Stimulated activated CD8-positive, alpha-beta memory T cell treated with anti-CD3 and anti-CD28 coated beads, Interleukin-15, amount 100 ng/mL, for 48 hours (primary cell): ENCODE measurements at places on chromosomes 7 and 10.
A peak's percentile ranks its signal among the peaks of the same experiment; 100 is the strongest.

DNA sequence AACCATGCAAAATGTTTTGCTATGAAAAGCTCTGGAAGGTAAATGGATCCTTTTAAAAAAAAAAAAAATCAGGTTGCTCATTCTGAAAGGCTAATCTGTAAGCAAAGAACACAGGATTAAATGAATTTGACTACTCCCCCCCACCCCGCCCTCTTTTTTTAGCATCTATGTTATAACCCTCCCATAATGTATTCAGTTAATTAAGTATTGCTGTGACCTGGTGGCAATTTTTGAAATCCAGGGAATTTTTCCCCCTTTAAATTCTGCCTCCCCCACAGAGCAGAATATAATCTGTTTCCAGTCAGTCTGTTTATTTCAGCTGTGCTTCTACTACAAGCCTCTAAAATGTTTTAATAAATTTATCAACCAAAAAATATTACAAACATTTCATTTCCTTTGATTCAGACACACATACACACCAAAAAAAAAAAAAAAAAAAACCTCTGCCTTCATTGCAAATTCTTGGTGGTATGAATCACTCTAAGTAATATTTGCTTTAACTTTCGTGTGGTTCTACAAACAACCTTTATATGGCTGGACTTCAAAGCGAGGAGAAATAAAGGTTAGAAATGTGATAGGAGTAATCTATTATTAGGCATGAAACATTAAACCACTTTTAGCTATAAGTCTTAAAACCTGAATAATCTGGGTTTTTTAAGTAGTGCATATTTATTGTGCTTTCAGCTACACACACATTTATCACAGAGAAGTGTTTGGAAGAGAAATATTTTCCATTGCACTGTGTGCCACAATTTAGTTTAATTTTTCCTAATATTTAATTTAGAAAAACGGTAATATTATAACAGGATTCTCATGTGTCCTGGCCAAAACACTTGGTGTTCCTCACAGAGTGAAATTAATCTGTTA, 64.4 kb upstream of the ARID5B start:
- no peak for DNase-seq

DNA sequence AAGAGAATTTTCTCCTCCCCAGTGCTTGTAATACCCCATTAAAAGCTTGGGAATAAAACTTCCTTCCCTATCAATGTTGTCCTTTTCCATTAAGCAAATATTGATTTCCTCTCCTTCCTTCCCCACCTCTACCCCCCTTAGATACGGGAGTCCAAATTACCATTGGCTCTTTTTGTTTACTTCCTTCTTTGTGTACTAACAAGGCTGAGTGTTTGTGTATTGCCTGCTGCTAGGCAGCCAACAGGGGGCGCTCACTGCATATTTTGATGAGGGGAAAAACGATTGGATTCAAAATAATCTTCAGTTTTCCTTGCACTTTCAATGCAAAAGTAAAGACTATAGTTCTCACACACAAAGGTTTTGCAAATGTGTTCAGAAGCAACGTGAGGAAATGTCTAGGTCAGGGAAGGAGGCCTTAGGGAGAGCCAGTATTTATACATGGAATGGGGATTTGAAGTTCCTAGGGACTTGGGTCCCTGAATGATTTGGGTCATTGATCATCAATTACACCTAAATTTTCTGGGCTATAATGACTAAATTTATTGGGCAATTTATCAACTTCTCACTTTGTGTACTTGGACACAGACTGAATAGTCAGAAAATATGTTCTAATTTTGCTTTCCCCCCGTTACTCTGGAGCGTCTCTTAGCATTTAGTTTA, 23.6 kb upstream of the VPS41 start:
- DNase-seq: peak; percentile 22

GRCh38 chr10:119502209-119502608, 40.3 kb downstream of the RGS10 start:
- peak; percentile 72 for DNase-seq

DNA sequence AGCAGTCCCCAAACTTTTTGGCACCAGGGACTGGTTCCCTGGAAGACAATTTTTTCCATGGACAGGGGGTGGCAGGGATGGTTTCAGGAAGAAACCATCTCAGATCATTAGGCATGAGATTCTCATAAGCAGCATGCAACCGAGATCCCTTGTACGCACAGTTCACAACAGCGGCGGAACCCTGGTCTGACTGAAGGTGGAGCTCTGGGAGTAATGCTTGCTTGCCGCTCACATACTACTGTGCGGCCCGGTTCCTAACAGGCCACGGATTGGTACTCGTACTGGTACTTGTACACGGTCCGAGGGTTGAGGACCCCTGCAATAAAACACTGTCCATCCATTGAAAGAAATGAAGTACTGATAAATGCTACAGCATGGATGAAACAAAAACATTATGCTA, 32.8 kb downstream of the MKRN1 start:
- DNase-seq: no peak

GRCh38 chr7:66815951-66816350, 75.4 kb downstream of the RABGEF1 start:
- DNase-seq: no peak

- DNase-seq: no peak
Observed at GRCh38 chr10:19195698-19196097, 147.1 kb downstream of the MALRD1 start.

DNA sequence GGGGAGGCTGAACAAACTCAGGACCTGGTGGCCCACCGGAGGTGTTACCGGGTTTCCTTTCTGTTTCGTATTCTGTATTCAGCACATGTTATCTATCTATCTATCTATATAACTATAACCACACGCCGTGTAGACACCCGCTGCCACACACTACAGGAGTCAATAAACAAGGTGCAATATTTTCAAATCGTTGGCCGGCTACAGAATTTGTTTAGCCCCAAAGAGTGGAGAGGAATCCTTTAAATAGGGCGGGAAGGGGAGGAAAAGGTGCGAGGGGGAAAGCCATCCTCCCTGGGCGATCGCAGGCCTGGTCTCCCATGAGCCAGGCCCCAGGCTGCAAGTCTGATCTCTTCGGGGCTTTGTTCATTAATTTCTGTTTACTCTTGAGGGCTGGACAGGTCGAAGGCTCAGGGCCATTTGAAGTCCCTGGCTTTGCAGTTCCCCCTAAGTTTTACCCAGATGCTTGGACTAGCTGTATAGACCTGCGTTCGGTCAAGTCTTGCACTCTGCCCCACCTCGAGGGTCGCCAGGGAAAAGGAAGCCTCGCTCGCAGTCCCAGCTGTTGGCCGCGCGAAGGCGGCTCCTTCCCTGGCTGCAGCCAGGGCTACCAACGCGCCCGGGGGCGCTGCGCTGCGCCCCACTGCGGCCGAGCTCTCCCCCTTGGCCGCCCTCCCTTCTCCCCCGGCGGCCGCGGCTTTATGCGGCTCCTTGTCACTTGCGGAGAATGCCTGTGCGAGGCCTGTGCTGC, 3.8 kb downstream of the NKX2-3 start:
- DNase-seq: no peak

DNA sequence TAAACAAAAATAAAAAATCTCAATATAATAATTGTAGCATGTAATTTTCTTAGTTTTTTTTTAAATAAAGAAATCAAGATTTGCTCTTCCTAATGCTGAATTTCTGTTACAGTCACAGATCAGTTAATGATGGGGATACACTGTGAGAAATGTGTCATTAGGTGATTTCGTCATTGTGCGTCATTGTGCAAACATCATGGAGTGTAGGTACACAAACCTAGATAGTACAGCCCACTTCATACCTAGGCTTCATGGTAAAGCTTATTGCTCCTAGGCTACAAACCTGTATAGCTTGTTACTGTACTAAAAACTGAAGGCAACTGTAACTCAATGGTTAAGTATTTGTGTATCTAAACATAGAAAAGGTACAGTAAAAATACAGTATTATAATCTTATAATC, 74.4 kb upstream of the LSM8 start:
- no peak for DNase-seq

DNA sequence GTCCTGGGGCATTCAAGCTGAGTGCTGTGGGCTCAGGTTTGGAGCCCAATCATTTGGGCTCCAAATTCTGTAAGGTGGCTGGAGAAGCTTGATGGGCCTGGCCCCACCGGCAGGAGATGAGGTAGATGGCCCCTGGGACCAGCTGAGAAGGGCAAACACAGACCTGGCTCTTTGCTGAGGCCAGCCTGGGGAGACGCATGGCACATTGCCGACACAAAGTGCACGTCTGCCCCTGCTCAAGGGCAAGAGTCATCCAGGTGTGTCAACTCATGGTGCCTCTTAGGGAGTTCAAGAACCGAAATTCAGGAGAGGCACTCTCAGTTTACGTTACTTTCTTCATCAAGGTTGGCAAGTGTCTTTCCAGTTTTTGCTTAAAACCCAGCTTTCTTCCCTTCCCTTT, 227.5 kb downstream of the LRMDA start:
- no peak for DNase-seq
